ENCODE measurements at places on chromosomes 12 and 14.
A peak's percentile ranks its signal among the peaks of the same experiment; 100 is the strongest.

- no peak for DNase-seq
Measured at GRCh38 chr12:47983541-47984115, 20.2 kb downstream of the TMEM106C start.

DNA sequence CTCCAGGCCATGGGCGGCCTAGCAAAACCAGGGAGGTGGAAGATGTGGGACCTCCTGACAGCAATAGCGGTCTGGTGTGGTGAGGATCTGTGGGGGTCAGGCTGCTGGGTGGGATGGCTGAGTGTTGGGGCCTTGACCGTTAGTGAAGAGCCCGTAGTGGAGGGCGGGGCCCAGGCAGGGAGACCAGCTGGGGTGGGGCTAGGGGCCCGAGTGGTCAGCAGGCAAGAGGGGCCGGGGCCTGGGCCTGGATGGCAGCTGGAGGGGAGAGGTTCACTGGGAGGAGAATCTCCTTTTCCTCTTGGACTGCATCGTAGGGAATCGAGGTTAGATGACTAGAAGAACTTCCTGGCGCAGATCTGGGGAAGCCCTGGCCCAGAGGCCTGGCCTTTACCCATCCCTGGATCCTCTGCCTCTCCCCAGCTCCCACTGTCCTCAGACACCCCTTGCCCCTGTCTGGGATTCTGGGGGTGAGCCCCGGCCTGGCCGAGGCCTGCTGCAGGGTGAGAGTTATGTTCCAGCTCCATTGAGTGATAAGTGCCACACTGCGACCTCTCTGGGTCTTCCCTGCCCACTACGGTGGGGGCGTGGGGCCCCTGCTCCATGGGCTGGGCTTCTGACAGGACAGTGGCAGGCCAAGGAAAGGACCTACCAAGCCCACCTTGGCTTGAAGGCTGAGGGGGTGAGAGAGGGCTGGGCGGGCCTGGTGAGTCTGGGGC is 47.1 kb downstream of the KRT80 start:
- no peak for DNase-seq

DNA sequence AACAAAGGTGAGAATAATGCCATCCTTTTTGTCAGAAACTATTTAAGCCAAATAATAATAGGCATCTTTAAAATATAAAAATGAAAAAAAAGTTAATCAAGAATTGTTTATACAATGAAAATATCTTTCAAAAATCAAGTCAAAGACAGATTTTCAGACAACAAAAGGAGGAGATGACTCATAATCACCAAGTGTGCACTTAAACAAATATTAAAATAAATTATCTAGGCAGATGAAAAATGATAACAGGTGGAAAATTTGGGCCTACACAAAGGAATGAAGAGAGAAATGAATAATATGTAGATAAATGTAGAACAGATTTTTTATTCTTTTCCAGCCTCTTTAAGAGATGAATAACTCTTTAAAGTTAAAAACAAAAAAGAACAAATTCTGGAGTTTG is 250.0 kb upstream of the PLEKHG7 start:
- no peak for DNase-seq

DNA sequence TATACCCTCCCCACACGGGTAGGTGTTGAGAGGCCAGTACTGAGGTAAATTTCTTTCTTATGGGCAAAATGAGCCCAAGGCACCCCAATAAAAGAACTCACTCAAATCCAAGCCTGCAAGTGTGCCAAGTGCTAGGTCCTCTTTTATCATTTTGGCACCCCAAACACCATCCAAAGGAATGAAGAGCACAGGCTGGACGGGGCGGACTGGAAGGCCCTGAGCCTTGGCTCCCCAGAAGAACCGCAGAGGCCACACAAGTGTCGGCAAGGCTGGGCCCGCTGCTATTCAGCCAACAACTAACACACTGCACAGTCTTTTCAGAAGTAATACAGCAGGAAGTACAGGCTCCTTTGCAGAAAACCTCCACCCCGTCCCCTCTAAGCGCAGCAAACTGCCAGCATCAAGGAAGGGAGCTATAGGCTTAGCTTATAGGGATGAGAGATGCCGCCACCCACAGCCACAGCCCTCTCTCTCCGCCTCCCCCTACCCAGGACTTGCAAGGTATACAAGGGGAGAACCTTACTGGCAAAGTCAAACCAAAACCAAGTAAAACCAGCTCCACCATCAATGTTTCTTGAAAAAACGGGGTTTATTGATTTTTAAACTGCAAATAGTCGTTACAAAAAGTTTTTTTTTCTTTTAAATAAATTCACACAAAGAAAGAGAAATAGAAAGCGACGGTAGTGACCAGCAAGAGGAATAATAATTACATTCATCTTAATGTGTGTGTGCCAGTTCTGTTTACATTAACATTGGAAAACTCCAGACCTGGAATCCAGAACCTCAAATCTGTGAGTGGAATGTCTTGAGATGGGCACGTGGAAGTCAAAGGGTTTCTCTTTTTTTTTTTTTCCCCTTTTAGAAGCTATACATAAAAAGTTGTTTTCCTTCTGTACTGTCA is 5.5 kb downstream of the ZFP36L1 start:
- DNase-seq, result peak; percentile 38

DNA sequence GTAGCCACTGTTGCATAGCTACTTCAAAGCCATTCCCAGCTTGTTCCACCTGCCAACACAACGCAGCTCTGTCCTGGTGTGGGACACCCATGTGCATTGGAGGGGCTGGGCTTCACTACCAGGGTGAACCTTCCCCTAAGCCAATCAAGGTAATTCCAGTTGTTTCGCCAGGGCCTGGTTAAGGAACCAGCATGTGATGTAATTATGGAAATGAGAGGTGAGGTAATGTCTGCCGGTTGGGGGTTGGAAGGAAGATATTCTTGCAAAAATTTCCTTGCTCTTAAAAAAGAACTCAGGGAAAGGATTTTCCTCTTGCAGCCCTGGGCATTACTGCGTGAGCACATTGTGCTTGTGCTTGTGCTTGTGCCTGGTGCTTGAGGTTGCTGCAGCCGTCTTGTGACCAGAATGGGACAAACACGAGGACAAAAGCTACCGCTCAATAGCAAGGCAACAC is 14.9 kb downstream of the TUBA1C start:
- DNase-seq, result no peak

- DNase-seq, result no peak
Measured at GRCh38 chr12:133156125-133156690, 25.1 kb upstream of the ZNF268 start.

DNA sequence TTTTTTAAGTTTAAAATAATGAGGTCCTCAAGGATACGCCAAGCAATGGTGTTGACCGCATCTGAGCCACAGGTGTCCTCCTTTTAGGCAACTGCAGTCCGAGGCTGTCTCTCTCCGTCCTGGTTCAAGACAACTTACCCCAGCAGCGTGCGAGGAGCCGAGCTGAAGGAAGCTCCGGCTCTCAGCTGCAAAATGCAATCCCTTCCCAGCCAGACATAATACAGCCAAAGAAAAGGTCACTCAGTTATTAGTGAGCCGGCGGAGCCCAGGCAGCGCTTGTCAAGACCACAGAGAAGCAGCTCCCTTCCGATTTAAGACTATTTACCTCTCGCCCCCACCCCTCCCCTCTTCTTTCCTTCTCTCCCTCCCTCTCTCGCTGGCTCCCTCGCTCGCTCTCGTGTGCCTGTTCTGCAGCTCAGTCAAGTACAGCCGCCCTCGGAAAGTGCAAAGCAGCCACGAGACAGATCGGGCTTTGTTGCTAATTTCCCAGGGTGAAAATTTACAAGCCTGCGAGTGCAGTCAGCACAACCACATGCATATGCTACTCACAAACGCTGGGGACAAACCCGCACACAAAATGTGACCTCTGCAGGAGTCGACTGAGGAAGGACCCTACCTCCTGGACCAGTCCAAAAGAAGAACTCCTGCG is 363 bp upstream of the LMO3 start:
- DNase-seq, result no peak

DNA sequence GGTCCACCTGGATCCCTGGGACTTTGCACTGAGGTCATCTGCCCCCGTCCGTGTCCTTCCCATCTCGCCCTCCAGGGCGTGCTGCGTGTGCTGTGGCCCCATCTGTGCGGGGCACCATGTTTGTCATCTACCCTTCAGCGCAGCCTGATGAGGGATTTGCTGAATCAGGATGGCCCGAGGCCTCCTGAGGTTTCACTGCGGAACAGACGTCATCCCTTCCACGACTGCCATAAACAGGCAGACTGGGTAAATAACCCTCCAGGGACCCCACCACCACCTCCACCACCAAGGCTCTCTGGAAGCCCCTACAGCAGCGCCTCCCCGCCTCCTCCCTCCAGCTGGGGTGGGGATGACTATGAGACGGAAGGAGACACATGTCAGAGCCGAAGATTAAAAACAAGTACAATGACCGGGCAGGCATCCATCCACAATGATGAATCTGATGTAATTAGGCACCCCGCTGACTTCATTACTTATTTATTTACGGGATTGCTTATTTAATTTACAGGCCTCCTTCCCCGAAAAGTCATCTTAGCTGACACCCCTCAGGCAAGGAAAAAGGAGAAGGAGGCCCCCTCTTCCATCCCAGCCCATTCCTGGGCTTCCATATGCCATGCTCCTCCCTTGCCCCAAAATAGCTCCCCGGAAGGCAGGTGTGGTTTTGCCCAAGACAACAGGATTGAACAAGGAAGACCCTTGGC is 39.4 kb downstream of the NCOR2 start:
- DNase-seq, result peak; percentile 77

DNA sequence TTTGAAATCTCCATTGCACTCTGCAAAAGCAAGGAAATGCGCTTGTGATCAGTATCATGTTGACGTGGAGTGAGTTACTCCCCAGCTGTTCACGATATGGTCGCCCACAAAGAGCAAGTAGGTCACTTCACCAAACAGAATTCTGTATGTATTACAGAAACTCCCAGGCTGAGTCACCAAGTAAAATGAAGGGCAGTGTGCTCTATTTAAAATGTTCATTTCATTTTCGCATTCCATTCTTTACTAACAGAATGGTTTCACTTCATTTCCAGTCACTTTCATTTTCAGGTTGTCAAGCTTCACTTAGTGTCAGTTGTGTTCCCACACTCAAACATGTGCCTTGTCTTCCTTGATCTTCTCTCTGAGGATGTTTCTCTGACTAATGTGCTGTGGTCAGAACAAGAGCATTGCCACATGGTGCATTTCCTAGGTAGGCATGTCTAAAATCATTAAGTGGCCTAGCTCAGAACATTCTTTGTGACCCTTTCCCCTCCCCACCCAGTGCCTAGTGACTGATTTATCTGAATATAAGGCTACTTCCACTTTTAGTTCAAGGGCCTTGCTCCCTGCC is 391.2 kb downstream of the RAD51B start:
- DNase-seq, result peak; percentile 90

GRCh38 chr14:87185961-87186560 is 806.9 kb downstream of the GALC start:
- no peak for DNase-seq

DNA sequence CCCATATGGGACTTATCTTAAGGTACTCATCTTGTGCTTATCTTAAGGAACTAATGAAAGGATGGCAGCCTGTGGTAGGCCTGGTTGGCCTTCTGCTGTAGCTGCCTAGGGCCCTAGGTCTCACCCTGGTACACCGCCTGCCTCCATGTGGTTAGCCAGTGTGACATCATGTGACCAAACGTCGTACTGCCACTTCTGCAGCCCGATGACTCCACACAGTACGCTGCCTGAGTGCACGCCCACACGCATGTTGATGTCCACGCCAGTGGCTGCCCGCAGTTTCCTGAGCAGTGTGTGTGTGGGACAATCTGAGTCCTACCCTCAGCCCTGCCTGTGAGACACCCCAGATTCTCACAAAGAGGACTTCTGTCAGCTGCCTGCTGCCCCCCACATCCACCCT is 5.1 kb downstream of the ADCY4 start:
- DNase-seq, result no peak

- DNase-seq, result peak; percentile 70
Measured at GRCh38 chr14:52951681-52952554, 1.1 kb upstream of the FERMT2 start.

DNA sequence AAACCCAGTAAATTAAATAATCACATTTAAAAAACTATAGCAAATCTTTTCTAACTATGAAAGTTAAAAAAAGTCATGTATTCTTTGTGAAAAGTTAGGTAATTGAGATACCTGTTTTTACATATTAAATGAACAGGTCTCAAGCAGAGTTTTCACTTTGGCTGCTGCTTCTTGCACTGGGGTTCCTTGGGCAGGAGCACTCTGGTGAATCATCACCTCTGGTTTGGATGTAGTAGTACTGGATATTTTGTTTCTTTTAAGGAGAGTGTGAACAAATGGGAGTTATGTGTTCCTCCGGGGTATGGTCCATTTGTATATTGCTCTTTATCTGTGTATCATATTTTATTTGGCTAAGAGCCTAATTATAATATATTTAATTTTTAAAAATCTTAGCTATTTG is 82.7 kb downstream of the FUT8 start:
- peak; percentile 12 for DNase-seq

GRCh38 chr12:108967869-108968540 is 52.9 kb downstream of the SVOP start:
- DNase-seq, result no peak

GRCh38 chr12:52354200-52354599 is 13.1 kb downstream of the KRT85 start:
- DNase-seq, result no peak

Measured in fibroblast of skin of abdomen (primary cell).